ENCODE measurements at places on chromosomes 12 and 14. TPM values are rescaled to one million over a fixed set of nuclear protein-coding genes. Genes with fewer than 3 reads are reported as not detected.

SLC22A17 gene
- 9.6 TPM for total RNA-seq

LYZ gene
- total RNA-seq, result not detected

EFCAB11 gene
- total RNA-seq, result 3.2 TPM

CIROP gene
- not detected for total RNA-seq

SERPINA12 gene
- total RNA-seq, result not detected

PDZRN4 gene
- not detected for total RNA-seq

FOXG1 gene
- not detected for total RNA-seq

PDE3A gene
- 16.2 TPM for total RNA-seq

HCAR1 gene
- 2.2 TPM for total RNA-seq

SRRM4 gene
- total RNA-seq, result not detected

IL22 gene
- not detected for total RNA-seq

HSPB8 gene
- total RNA-seq, result 7.7 TPM

IGF1 gene
- total RNA-seq, result 0.63 TPM

SLCO1C1 gene
- 0.25 TPM for total RNA-seq

BHLHE41 gene
- total RNA-seq, result 9.2 TPM

AQP2 gene
- not detected for total RNA-seq

OAS2 gene
- 2.0 TPM for total RNA-seq

OTUB2 gene
- 2.5 TPM for total RNA-seq

IL31 gene
- not detected for total RNA-seq

GPX2 gene
- not detected for total RNA-seq

MRPS35 gene
- total RNA-seq, result 58.5 TPM

ALX1 gene
- total RNA-seq, result 1.2 TPM

CD9 gene
- total RNA-seq, result 407 TPM

AKAP5 gene
- total RNA-seq, result 0.16 TPM

TBX3 gene
- 12.8 TPM for total RNA-seq

SCNN1A gene
- under 0.01 TPM for total RNA-seq

P2RX7 gene
- total RNA-seq, result 0.18 TPM

TMED8 gene
- 14.5 TPM for total RNA-seq

ZBTB42 gene
- total RNA-seq, result 2.5 TPM
